NCI-H1694 (cell line): ENCODE measurements at places on chromosomes 5 and 9.

- no peak for DNase-seq
Observed at GRCh38 chr5:18097817-18098216, 463.6 kb downstream of the TAF11L14 start.

DNA sequence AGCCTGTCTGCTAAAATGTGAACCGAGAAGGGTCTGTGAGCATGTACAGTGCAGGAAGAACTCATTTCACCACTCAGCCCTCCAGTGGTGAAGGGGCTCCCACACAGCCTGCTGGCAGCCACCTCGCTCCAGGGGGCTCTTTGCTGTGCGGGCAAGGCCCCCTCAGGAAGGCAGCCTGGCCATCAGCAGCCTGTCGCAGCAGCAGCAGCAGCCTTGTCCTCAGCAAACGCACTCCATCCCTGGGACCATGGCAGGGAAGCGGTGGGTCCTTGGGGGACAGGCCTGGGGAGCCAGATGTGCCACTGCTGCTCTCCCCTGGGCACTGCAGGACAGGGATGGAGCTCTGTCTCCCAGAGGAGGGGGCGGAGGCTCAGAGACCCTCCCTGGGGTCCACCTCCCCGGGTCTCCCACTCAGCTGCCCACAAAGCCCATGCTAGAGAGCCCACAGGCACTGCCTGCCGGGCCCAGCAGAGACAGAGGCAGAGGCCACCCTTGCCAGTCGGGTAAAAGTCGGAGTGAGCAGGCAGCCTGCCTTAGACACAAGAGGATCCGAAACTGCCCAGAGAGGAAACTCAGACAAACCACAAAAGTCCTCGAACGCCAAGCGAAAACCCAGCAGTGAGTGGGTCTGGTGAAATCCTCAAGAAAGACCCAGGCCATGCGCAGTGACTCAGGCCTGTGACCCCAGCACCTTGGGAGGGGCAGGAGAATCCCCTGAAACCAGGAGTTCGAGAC, 8.0 kb downstream of the BRD3 start:
- no peak for DNase-seq

DNA sequence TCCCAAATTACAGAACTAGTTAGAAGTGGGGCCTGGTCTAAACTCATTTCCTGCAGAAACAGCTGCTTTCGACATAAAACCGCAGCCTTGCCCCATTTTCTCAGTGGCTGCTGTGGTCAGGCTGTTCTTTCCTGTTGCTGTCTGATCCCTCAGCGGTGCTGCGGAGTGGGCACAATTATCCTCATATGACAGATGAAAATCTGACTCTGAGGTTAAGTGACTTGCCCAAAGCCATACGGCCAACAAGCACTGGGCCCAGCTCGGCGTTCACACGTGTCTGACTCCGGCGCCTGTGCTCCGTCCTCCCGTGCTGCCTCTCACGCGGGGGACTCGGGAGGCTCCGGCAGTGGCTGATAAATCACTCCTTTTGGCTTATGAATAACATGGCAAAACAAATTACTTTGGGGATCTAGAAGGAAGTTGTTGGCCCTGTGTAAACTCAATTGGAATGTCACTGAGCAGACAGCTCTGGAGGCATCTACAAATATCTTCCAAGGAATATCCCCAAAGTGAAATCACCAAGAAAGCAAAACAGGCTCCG, 142.6 kb upstream of the LMX1B start:
- no peak for DNase-seq

- DNase-seq = no peak
Observed at GRCh38 chr5:107875833-107876232, 205.1 kb upstream of the EFNA5 start.

- DNase-seq = no peak
Observed at GRCh38 chr5:171450423-171451331, 31.2 kb downstream of the FGF18 start.
